ENCODE measurements at places on chromosomes 2 and 18.

DNA sequence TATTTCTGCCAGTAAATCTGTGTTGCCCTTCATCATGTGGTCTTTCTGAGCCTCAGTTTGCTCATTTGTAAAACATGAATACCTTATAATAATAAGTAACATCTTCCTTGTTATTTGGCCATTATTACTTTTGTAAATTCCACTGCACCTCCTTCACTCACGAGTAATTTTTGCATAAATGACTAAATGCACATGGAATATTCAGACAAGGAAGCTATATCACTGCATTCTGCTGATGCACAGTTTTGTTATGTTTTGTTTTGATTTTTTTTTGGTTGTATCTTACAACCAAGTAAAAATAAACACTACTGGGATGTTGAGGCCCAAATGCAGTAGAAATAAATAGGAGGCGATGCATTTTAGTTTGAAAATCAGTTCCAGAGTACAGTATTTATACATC is 185.3 kb upstream of the POU3F3 start:
- DNase-seq = no peak

DNA sequence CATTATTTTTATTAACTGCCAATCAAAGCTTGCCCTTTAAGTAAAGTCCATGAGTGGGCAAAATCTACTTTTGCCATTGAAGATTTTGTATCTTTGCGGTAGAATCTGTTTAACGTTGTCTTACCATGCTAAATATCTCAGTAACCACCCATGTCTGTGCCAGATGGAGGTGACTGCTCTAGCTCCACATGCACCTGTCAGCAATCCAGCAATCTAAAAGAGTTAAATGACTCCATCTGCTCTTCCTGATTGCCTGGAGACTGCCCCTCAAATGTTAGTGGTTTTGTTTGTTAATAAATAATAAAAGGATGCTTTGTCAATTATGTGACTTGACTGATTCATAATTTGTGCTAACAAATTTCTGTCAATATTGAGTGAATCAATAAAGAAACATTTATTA is 141.7 kb downstream of the RBM43 start:
- no peak for DNase-seq

DNA sequence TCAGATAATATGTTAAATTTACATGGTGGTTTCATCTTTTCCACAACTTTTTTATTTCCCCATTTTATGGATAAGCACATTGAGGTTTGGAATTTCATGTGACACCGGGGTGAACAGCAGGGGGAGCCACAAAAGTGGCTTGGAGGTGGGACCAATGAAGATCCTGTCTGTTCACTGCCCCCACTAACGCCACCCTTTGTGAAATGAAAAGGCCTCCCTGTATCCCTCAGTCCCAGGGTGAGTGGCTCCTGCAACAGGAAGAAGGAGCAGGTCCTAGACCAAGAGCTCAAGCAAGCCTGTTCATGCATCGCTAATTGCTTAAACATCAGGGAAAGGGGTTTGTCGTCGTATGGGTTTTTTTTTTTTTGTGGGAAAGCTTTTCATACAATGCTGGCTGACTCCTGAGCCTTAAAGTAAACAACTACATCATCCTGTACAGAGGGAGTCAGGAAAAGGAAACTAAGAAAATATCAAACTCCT is 267.8 kb upstream of the EPAS1 start:
- no peak for DNase-seq

- DNase-seq = no peak
Measured at GRCh38 chr2:165443511-165443910, 26.0 kb upstream of the CSRNP3 start.

DNA sequence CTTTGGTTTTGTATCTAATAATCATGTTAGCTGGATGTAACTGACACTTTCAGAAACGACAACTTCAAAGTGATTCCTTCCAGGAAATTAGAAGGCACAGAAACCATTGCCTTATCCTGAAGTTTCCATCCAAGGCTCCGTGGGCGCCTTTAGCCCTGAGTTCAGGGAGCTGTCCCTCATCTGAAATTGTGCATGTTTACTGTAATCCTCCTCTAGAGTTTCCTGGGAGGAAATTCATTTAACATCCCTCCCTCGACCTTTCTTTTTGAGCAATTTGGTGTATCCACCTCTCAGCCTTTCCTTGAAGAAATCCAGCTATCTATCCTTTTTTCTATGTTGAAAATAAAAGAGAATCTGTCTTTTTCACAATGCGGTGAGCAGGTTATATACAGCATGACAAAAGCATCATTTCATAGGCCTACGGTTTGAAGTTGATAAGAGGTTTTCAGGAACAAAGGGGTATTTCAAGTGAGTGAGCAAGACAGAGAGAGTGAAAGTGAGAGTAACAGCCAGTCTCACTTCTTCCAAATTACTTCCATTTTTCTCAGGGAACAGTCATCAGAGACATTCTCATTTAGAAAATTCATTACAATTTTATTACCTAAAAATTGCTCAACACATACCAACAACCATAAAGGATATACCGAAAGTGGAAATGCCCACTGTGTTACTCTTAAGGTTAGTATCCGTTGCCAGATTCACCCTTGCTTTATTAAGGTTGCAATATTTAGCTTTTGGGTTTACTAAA is 167.3 kb downstream of the MREG start:
- no peak for DNase-seq

DNA sequence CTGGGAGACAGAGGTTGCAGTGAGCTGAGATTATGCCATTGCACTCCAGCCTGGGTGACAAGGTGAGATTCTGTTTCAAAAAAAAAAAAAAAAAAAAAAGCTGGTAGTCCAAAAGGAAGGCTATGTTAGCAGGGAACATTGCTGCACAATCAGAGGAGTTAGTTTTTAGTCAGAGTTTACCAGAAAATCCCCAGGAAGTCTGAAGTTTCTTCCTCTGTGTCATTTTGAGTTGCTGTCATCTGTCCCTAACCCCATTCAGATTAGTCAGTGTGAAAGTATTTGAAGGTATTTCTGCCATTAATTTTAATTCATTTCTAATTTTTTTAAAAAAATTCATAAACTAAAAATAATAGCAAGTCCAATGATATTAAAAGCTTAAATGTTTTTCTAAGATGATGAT is 33.5 kb upstream of the CERS6 start:
- no peak for DNase-seq

GRCh38 chr18:28002841-28003240 is 174.1 kb downstream of the CDH2 start:
- no peak for DNase-seq

DNA sequence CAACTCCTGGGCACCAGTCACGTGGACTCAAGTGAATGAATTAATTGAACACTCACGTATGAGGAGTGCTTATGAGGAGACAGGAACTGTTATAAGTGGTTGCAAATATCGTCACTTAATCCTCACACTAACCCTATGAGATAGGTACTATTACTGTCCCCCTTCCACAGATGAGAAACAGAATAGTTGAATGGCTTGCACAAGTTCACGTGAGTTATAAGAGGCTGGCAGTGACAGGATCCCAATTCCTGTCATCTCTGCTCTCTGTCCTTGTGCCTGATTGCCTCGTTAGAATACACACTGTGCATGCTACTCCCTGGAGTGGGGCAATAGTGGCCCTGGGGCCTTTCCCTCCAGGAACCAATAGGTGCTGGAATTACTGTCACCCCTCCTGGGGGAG is 253.5 kb downstream of the DYSF start:
- no peak for DNase-seq

DNA sequence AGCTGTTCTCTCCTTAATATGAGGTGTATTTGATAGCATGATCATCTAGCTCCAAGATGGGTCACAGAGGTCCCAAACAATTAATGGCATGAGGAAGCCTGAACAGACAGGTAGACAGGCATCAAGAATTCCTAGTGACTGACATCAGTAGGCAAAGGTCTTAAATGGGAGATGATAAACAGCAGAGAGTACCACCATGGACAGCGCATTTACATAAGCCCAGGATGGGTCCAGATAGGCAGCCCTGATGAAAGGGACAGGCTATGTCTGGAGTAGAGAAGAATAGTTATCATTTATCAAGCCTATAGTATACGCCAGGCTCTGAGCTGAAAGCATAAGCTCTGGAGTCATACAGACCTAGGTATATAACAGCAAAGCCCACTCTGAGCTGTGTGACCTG is 434.7 kb upstream of the SETBP1 start:
- no peak for DNase-seq

DNA sequence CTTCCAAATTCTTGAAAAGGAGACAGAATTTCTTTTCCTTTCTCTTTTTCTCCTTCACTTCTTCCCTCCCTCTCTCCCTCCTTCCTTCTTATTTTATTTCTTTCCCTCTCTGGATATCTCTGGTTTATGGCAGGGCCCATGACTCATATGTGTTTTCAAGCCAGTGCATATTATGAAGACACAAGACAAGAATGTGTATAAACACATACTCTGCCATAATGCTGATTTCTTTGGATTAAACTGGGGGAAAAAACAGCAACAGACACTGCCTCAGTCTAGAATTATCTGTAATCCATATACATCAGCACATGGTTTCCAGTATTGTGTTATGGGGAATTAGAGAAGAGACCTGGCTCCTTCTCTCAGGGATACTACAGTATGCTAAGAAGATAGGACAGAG is 82.8 kb upstream of the CPO start:
- DNase-seq = no peak

DNA sequence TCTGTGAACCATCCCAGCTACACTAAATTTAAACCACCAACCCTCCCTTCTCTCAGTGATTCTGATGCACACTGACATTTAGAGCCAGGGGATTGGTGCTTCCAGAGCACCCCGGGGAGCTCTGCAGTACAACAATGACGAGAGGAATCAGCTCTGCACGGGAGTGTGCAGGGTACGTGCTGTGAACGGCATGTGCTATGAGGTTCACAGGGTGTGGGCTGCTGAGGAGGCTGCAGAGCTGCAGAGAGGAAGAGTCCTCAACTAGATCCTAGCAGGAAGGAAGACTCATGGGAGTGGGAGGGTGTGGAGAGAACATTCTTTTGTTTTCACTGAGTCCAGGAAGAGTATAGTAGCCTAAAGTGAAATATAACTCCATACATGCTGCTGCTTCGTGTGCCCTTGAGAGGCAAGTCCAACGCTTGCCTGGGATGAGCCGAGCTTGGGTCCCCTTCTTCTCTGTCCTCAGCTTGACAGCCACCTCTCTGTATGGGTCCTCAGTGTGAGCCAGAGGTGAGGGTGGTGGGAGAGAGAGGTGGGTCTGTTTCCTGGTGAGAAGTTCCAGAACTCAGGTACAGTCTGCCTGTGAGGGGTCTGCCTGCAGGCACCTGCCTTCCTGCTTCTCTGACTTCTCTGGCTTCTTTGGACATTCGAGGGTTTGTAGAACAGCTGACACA is 118.8 kb downstream of the CTIF start:
- no peak for DNase-seq

DNA sequence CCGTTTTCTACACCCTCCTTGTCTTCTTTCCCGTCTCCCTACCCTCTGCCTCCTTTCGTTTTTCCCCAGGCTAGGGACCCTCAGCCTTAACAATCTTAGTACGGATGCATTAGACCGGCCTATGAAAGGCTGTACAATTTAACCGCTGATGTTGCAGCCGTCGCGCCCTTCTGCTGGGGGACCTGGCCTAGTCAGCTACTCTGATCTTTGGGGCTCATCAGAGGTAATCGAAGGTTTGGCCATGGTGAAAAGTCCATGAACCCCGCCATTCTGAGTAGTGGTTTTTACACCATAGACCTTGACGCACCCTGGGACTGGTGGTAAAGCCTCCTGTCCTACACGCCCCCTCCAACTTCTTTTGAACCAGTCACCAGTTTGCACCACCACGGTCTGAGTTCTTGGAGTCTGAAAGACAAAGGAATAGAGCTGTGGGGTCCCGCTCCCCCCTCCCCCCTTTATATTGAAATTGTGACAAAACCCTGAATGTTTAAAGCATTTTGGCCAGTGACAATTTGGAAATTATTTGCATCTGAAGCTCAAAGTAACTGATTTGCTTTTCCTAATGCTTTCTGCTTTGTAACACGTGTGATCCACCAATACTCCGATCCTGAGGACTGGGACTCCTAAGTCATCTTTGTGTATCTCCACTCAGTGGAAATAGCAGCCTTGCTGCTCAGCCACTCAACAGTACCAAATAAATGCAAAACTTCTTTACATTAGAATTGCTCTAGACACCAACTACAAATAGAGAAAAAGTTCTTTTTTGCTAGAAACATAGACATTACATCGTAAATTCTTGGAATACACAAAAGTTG is 642 bp upstream of the SRSF7 start:
- no peak for DNase-seq

DNA sequence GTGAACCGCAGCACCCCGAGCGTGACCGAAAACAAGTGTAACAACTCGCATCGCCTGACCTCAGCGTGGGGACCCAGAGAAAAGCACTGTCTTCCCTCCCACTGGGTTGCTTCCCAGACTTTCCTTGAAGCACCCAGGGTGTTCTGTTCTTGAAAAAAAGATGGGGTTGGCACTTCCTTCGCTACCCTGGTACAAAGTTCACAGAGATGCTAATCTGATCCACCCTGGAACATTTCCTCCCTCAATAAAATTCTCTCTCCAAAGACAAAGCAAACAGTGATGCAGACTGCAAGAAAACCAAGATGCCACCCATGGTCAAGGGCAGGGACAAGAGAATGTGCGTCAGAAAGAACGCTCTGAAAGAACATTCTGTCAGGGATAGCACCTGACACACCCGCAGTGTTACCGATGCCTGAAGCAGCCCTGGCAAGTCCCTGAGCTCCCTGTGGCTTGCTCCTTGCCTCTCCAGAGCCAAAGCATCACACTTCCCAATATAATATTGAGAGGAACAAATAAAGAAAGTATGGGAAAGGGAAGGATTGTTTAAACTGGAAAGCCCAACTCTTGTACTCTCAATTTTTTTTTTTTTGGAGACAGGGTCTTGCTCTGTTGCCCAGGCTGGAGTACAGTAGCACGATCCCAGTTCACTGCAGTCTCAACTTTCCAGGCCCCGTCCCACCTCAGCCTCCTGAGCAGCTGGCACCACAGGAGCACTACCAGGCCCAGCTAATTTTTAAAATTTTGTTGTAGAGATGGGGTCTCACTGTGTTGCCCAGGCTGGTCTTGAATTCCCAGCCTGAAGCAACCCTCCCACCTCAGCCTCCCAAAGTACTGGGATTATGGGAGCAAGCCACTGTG is 70.7 kb downstream of the TBC1D8 start:
- no peak for DNase-seq

GRCh38 chr18:40882468-40882867 is 1072.6 kb upstream of the PIK3C3 start:
- DNase-seq = no peak

DNA sequence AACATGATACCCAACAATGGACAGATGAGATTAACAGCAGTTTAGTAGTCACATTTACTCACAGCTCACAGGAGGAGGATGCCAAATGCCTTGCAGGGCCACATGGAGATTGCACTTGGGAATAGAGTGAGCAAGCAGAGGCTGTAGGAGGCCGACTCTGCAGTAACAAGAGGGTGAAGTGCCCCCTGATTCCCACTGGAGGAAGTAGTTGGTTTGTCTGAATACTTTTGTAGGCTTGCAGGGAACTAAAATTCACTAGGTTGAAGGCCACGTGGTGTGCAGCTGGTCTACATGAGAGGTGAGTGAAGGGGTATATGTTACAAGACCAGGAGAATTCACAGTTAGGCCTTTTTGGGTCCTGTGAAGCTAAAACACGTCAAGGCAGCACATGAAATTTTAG is 419.3 kb upstream of the TNP1 start:
- DNase-seq = no peak

- no peak for DNase-seq
Measured at GRCh38 chr2:74619651-74620297, 28.4 kb downstream of the M1AP start.
